IPS-NIHi11 (cell line): ENCODE measurements at places on chromosomes 2 and 18.

DNA sequence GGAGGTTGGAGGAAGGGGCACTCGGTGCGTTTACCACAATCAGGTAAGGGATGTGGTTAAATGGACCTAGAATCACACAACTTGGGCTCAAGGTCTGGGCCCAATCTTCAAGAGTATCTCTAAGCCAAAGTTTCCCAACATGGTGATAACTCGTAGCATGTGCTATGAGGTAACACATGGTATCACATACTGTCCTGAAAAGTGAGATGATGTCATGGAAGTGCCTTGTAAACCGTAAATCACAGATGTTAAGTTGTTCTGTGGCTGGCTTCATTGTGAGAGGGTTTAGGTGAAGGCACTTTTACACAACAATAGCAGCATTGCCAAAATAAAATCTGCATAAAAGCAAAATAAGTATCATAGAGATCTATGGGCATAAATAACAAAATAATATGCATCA is 551.8 kb downstream of the PLCL1 start:
- DNase-seq = no peak

DNA sequence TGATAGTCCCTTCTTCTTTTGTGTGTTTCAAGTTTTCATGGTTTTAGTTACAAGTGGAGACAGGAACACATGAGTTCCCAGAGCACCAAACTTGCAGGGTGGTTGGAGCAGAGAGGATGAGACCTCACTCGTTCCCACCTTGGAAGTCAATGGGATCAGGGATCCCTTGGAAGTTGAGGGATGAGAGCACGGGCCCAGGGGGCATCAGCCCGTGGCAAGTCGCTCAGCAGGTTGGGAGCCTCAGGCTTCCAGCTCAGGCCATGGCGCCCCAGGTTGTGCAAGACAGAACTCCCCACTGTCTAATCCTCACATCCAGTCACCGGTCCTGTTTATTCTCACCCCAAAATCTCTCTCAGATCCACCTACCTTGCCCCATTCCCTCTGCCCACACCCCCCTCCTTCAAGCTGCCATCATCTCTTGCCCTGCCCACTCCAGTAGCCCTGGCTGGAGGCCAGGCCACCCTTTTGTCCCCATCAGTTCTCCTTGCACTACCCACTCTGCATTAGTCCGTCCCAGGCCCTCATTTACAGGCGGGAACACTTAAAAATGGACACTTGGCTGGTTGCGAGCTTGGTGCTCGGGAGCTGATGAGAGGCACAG is 37.6 kb upstream of the FOSL2 start:
- no peak for DNase-seq

DNA sequence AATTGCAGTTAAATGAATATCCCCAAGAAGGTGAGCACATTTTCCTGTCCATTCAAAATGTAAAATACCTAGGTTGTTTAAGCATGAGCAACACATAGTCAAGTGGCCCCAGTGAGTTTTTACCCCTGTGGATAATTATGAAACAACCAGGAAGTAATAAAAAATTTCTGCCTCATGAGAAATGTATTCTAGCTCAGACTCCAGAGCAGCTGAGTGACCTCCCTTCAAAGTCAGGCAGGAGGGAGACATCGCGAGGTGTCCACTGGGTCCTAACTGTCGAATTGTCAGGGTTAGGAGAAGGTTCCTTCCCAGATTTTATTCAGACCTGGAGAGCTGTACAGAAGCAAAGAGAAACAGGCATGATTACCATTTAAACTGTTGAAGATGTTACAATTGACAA is 416.6 kb upstream of the SMIM21 start:
- no peak for DNase-seq

GRCh38 chr2:63788071-63788470 is 53.6 kb upstream of the UGP2 start:
- no peak for DNase-seq

DNA sequence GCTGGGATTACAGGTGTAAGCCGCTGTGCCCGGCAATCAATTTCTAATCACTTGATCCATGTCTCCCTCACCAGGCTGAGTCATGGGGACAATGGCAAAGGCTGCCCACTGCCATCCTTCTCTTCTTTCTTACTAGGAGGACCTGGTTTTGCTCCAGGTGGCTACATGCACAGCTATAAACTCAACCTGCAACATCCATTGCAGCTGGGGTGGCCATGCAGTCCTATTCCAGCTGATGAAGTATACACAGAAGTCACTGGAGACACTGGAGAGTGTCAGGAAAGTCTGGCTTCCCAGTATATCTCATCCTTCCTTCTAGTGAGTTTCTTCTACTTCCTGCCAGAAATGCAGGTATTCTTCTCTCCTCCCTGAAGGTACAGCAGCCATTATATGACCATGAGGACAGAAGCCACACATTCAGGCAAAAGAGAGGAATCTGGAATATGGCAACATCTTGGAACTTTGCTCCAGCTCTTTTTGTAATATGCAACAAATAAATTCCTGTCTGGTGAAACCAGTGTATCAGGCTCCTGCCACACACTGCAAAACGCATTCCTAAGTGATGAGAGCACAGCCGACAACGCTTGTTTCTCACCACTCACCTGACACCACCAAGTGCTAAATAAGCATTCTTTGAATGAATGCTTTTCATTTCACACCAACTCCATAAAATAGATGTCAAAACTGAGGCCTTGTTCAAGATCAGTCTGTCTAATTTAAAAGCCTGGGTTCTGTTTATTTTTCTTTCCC is 32.3 kb downstream of the SCTR start:
- peak; percentile 63 for DNase-seq

DNA sequence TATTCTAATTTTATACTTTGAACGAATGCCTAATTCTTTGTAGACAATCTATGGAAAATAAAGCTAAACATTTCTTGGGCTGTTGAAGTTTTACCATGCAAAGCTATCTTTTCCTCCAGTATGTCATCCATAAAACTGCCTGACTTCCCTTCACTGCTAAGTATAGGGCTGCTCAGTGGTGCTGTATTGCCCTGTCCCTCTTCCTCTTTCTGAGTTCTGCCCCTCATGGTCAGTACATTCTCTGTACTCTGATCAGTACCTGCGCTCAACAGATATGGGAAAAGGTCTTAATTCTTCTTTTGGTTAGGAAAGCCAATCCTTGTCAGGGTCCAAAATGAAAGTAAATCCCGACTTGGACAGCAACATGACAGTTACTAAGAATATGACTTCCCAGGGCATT is 321.9 kb downstream of the RAD51AP2 start:
- no peak for DNase-seq

GRCh38 chr2:43178602-43179542 is 47.5 kb downstream of the ZFP36L2 start:
- DNase-seq = peak; percentile 80

DNA sequence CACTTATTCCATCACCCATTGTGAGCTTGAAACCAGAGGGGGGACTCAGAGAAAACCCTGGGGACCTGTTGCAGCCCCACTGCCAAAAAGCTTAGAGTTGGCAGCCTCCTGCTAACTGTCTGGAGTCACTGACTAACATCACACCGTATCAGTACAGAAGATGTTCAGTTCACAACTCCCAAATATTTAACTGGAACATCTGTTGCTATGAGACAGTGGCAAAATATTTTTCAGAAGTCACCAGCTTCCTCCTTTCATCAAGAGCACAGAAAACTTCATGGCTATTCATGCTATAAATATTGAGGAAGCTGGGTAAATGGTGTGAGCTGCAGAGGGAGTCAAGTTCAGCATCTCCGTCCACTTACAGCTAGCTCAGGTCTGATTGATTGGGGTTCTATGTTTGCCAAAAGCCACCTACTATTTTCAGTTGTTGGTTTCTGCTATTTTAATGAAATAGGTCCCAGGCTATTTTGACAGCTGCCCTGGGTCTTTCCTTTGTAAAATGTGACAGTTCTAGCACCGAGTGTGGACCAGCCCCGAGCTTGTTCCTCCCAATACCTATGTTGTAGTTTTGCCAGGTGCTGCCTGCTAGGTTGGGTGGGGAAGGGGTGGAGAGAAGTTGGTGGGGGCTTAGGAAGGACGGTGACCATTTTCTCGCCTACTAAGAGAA is 9.8 kb downstream of the TUBB6 start:
- no peak for DNase-seq

- no peak for DNase-seq
Measured at GRCh38 chr2:108612514-108613183, 78.4 kb downstream of the LIMS1 start.

GRCh38 chr18:52554180-52554579 is 214.2 kb downstream of the DCC start:
- DNase-seq = no peak

DNA sequence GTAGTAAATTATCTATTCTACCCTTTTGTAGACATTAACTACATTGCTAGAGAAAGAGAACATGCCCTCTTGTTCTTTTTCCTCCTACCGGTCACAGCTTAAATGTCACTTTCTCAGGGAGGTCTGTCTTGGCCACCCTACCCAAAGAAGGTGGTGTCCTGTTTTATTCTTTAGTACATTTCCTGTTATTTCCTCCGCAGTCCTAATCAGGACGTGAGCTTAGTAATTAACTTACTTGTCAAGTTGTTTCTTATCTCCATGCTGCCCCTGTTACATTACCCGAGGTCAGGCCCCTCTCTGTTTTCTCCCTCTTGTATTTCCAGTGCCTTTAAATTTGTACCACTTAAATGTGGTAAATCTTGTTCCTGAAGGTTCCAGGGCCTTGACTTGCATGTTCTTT is 73.7 kb upstream of the RMDN2 start:
- no peak for DNase-seq

DNA sequence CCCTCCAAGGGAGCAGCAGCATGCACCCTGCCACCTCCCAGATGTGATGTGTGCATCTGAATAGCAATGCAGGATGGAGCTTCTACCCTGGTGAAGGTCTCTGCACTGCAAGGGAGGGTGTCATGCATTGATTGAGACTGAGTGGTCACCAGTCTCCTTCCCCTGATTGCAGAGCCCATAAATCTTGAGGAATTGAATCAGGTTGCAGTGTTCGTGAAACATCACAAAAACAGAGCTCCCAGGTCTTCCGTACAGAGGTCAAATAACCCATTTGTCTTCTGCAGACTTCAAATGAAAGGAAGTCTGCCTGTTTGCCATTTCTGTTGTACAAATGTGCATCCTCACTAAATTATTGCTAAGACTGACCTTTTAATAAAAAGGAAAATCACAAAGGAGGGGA is 136.8 kb downstream of the WDSUB1 start:
- no peak for DNase-seq

DNA sequence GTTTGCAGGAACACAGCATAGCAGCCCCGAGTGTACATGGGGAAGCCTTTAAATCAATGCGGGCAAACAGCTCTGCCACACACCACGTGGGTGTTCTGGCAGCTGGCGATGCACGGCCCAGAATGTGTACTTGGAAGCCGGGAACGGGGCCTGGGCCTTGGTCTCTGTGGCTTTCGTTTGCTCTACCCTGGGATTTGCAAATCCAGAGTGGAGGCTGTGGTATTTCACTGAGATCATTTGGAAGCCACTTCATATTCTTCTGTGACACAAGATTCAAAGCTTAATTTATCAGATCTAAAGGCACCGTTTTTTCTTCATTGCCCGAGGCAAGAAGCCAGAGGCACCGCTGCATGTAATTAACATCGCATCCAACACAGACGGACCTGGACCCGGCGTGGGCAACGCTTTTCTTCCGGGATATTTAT is 246.3 kb upstream of the MYT1L start:
- no peak for DNase-seq

GRCh38 chr2:449246-450067 is 161.6 kb upstream of the ALKAL2 start:
- no peak for DNase-seq

DNA sequence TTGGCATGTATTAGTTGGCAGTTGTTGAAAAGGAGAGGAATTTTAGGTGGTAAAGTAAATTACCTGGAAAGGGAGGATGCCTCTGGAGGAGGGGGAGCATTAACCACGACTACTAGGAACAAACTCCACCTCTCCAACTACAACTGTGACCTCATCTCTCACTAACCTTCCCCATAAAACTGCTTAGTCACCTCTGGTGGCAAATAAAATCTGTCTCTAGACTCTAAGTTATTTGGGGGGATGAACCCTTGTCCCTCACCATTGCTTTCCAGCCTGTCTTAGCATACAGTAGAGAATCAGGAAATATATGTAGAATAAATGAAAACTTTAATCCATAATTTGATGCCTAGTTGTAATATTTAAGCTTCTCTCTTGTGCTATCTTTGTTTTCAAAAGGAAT is 27.6 kb upstream of the MYO1B start:
- peak; percentile 24 for DNase-seq

GRCh38 chr18:61731178-61731577 is 161.6 kb downstream of the RNF152 start:
- no peak for DNase-seq

DNA sequence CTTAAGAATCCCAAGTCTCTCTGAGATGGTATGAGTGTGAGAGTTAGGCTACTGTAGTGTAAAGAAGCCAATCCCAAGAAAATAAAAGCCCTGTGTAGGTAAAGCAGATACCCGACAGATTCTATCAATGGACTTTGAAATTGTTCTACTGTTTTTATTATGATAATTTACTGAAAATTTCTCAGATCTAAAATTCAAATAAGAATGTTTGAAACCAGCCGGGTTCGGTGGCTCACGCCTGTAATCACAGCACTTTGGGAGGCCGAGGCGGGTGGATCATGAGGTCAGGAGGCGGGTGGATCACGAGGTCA is 208.3 kb upstream of the SPRED2 start:
- DNase-seq = no peak

- no peak for DNase-seq
Measured at GRCh38 chr2:102592601-102593000, 26.8 kb upstream of the SLC9A2 start.
